Activated CD8-positive, alpha-beta memory T cell treated with anti-CD3 and anti-CD28 coated beads for 48 hours (primary cell): ENCODE measurements at places on chromosomes 3 and 15.

DNA sequence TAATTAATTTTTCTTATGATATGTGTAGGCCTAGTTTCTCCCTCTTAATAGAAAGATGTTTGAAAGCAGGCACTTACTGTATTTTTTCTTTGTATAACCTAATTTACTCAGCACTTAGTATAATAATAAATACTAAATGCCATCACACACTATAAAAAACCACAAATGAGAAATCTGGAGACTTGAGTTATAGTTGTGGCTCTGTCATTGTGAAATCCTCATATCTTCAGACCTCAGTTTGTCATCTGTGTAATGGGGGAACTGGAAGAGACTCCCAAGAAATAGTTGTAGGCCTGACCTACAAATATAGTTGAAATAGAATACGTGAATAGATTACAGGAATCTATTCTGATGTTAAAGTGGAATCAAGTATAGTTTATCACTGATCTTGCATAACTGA, 287.6 kb upstream of the DPH6 start:
- no peak for DNase-seq

DNA sequence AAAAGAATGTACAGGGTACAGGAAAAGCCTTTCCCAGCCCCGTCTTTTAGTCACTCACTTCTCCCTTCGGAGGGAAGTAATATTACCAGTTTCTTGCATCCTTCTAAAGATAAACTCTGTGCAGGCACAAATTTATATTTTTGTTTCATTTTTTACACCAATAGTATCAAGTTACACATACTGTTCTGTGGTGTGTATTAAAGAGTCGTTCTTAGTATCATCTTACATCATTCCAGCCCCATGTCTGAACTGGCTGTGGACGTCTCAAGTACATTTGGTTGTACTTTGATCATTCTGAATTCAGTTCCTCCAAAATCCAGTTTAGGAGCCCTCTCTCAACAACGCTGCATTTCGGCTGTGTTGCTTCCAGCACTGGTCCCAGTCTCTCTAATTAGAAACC, 68.7 kb downstream of the LMLN start:
- DNase-seq = no peak

DNA sequence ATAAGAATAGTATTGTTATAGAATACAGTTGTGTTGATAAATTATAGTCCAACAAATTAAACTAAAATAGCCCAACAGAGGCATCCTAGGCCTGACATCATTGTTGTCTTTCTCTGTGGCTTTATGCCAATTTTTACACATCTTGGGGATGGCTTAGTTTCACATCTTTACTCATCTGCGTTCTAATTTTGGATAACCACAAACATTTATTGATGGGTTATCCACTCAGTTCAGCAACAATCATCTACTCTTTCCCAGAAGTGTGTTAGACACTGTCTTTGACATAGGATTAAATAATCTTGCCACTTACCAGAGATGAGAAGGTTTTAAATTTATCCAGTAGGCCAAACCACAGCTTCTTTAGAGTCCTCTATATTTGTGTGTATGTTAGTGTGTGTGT, 120.8 kb upstream of the PHLDB2 start:
- no peak for DNase-seq

DNA sequence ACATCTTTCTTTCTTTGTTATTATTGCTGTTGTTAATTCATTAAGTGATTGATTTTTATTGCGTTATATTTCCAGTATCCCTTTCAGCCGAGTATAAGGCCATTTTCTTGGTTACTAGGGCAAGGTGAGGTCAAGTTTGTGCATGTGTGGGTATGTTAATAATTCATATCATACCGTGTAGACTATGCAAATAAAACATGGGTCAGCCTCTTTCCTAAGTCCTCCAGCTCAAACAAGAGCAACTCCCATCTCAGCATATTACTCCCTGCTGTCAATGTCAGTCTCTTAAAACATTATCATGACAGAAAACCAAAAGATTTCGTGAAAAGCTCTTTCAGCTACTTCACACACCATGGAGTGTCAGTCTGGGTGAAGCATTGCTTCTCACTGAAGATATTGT, 103.9 kb upstream of the ST8SIA2 start:
- DNase-seq = no peak

DNA sequence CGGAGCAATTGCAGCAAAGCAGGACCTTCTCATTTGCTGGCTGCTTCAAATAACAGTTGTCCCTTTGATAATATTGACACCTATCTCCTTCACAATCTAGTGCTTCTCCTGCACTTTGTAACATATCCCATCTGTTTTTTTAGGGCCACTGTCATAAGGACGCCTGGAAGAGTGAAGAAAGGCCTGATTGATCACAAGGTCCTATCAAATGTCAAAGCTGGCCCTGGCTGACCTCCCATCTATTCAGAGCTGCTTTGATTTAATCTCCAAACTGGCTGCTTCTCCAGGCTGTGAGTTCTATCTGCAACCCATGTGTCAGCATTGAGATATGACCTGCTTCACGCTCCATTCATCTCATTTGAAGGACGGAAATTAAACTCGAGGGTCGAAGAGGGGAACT, 601.2 kb upstream of the KCNMB2 start:
- no peak for DNase-seq

GRCh38 chr15:36415643-36416042, 163.8 kb upstream of the CDIN1 start:
- no peak for DNase-seq

- peak; percentile 33 for DNase-seq
Observed at GRCh38 chr3:52123106-52123725, 31.0 kb downstream of the POC1A start.

GRCh38 chr3:98812851-98813374, 49.8 kb downstream of the ST3GAL6 start:
- no peak for DNase-seq

DNA sequence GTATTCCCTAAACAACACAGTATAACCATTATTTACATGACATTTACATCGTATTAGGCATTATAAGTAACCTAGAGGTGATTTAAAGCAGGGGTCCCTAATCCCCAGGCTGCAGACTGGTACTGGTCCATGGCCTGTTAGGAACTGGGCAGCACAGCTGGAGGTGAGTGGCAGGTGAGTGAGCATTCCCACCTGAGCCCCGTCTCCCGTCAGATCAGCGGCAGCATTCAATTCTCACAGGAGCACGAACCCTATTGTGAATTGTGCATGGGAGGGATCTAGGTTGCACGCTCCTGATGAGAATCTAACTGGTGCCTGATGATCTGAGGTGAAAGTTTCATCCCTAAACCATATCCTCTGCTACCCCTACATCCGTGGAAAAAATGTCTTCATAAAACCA, 138.2 kb downstream of the ATP10A start:
- no peak for DNase-seq

DNA sequence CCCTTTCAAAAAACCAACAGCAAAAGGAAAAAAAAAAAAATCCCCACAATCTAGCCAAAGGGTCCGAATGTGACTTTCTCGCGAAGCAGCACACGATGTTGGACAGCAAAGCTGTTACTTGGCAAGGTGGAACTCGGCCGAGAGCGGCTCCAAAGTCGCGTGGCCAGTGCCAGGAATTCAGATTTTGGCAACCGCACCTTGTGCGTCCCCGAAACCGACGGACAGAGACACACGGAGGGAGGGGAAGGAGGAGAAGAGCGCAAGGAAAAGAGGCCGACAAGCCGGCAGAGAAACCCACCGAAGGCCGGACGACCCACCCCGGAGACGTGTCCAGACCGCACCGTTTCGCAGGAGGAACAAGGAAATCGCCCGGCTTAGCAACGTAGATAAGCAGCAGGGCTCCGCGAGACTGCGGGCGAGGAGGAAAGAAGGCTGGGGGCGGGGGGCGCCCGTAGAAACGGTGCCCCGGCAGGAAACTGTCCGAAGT, 517.3 kb downstream of the MECOM start:
- DNase-seq = no peak

DNA sequence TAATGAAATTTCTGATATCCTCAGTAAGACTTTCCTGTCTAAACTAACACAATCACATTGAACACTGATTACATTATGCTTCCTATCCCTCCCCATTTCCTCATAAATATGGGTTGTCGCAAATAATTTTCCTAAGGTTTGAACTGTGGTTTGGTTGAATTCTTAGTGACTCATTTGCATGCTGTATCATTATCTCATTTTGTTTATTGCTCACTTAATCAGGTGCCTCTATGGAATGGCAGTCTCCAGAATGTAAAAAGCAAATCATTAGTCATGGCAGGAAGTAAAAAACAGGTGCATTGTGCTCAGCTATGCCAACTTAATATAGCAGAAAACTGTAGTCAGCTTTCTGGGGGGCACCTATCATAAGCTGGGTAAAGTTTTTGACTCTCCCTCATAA, 216.0 kb upstream of the ZBTB20 start:
- DNase-seq = no peak

DNA sequence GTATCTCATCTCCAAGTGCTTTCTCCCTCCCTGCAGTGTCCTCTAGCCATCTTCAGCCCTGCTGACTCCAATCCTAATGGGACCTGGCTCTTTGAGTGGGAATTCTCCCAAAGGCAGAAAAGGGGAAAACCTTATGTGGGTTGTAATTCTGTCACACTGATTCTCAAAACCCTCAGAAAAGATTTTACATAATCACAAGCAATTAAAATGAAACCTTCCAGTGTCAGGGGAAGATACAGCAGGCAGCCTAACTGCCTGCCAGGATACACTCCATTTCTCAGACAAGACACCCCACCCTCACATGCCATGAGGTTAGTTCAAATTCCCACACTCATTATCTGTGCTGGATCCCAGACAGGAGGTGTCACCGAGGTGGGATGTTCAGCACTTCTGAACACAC, 121.4 kb downstream of the RFTN1 start:
- DNase-seq = no peak

DNA sequence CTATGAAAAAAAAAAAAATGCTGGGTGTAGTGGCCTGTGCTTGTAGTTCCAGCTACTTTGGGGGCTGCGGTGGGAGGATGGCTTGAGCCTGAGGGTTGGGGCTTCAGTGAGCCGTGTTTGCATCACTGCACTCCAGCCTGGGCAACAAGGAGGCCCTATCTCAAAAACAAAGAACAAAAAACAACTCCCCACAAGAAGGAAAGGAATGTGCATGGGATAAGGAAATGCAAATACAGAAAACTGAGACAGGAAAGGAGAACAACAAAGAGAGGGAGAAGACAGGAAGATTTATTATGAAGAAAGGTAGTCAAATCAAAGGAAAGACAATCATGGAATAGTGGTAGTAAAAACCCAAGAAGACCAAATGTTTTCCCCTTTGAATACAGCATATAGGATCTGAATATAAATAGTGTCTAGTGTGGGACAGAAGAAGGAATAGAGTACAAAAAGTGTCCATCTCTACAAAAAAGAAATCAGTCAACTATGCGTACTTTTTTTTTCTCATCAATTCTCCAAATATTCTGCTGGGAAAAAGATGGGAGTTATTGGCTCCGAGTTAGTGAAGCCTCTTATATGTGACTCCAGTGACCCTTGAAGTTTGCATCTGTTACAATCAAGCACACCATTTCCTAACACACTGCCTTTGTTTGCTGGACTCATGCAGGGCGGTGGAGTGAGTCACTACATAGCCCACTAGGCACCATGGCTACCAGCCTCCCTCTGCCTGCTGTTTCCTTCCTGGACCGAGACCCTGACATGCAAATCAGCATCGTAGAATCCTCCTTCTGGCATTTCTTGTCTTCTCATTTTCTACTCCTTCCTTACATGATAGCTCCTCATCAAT, 101.2 kb upstream of the PTX3 start:
- DNase-seq = no peak

DNA sequence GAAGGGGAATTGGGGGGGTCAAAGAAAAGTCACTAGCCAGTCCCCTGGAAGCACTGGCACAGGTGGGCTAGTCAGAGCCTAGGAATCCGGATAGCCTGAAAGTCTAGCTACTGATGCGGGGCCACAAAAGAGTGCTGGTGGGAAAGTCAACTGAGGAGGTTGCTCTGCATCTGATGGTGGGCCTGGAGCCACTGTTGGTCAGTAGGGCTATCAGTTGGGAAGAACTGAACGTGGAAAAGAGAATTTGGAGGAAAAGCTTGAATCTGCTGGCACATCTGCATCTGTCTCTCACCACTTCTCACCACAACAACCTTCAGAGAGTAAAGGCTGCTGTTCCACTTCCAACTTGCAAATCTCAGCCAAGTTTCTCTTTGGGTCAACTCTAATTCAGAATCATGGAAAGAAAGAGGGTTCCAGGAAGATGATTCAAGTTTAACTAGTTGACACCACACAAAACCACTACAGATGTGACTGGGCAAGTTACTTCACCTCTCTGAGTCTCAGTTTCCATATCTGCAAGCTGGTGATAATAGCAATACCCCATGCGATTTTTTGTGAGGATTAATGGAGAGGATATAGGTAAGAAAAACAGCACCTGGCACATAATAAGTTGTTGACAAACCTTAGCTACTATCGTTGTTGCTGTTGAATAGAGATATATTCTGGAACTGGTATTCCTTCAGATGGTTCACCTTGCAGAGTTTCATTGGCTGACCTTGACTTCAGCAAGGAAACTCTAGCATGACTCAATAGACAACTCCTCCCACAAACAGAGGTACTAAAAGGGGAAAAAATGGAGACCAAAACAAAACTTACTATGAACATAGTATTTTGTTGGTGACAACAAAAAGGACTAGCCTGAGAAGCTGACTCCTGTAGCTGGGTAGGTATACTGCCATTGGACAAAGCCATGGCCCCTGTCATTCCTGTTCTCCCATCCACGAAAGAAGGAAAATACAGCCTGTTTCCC, 280.2 kb upstream of the STT3B start:
- no peak for DNase-seq

GRCh38 chr15:58484791-58485600, 53.2 kb downstream of the LIPC start:
- DNase-seq = no peak

GRCh38 chr15:62992302-62992701, 50.2 kb upstream of the TPM1 start:
- DNase-seq = no peak

- peak; percentile 17 for DNase-seq
Observed at GRCh38 chr3:171028025-171028778, 1.7 kb upstream of the SLC2A2 start.

DNA sequence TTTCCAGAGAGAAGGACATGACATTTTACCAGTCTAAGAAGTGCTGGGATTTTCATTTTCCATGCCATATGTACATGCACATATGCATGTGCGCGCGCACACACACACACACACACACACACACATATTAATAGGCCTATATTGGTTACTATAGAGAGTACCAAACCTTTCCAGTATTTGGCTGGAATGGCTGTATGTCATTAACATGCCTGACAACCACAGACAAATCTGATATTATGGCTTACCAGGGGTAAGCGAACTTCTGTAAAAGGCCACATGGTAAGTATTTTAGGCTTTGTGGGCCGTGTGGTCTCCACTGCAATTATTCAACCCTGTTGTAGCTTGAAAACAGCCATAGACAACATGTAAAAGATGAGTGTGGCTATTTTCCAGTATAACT, 97.2 kb upstream of the TSPAN3 start:
- no peak for DNase-seq

DNA sequence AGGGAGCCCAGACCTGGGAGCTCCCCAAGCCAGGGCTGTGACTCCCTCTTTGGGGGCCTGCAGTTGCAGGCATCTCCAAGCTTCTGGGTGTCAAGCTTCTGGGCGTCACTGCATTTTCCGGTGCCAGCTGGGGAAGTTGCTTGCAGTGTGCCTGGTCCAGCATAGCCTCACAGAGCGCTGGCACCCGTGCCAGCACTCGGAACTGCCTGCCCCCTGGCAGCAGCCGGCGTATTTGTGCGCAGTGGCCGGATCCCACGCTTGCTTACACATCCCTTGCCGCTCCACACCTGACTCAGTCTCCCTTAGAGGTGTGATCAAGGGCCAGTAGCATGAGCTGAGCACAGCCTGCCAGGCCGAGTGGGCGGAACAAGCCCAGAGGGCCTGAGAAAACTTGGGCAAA, 37.0 kb downstream of the COMMD2 start:
- no peak for DNase-seq

GRCh38 chr15:53307952-53308624, 451.4 kb downstream of the WDR72 start:
- DNase-seq = no peak

- DNase-seq = no peak
Observed at GRCh38 chr3:149848238-149848637, 35.2 kb downstream of the RNF13 start.
